Psoas muscle (tissue), 8 donors: ENCODE measurements at places on chromosomes 7 and 10. TPM values are rescaled to one million over a fixed set of nuclear protein-coding genes. Genes with fewer than 3 reads are reported as not detected.

The CPN1 gene
- not detected for polyA plus RNA-seq

The UCN3 gene
- polyA plus RNA-seq: not detected

The ITGB8 gene
- 0.14 TPM for polyA plus RNA-seq

The BHLHA15 gene
- not detected for polyA plus RNA-seq

The VWC2 gene
- not detected for polyA plus RNA-seq

The STEAP1 gene
- polyA plus RNA-seq: 6.6 TPM

The GBX1 gene
- polyA plus RNA-seq: 0.93 TPM

The CLCN1 gene
- 1.3 TPM for polyA plus RNA-seq

The SLC18A2 gene
- 0.05 TPM for polyA plus RNA-seq

The TFEC gene
- polyA plus RNA-seq: 0.23 TPM

The NEUROD6 gene
- 0.05 TPM for polyA plus RNA-seq

The FGL2 gene
- 2.1 TPM for polyA plus RNA-seq

The SPDYE16 gene
- polyA plus RNA-seq: 0.10 TPM

The FLNC gene
- 1,658 TPM for polyA plus RNA-seq

The EBLN1 gene
- polyA plus RNA-seq: not detected

The ERVW-1 gene
- polyA plus RNA-seq: not detected

The HOGA1 gene
- polyA plus RNA-seq: 1.7 TPM

The RBP3 gene
- not detected for polyA plus RNA-seq

The MGMT gene
- 6.1 TPM for polyA plus RNA-seq

The TCTN3 gene
- 10.4 TPM for polyA plus RNA-seq

The CREB5 gene
- polyA plus RNA-seq: 16.6 TPM

The AGR2 gene
- polyA plus RNA-seq: 0.20 TPM

The PHF14 gene
- polyA plus RNA-seq: 10.8 TPM

The SEMA3C gene
- 6.6 TPM for polyA plus RNA-seq

The CSGALNACT2 gene
- polyA plus RNA-seq: 23.0 TPM

The PNLIPRP2 gene
- polyA plus RNA-seq: 0.16 TPM

The FEZF1 gene
- polyA plus RNA-seq: not detected

The NPSR1 gene
- polyA plus RNA-seq: not detected

The C7orf57 gene
- 0.06 TPM for polyA plus RNA-seq

The EVX1 gene
- polyA plus RNA-seq: not detected

The STOX1 gene
- 0.49 TPM for polyA plus RNA-seq

The SPAG6 gene
- polyA plus RNA-seq: not detected

The EN2 gene
- 1.3 TPM for polyA plus RNA-seq

The PTN gene
- polyA plus RNA-seq: 0.61 TPM

The AOC1 gene
- 0.25 TPM for polyA plus RNA-seq

The CTBP2 gene
- polyA plus RNA-seq: 41.8 TPM

The SAP25 gene
- polyA plus RNA-seq: 0.40 TPM

The IL6 gene
- polyA plus RNA-seq: 4.1 TPM

The LRRC4 gene
- polyA plus RNA-seq: 0.61 TPM

The MLXIPL gene
- 11.1 TPM for polyA plus RNA-seq

The RARRES2 gene
- 6.3 TPM for polyA plus RNA-seq

The DKK1 gene
- polyA plus RNA-seq: 0.77 TPM

The GLI3 gene
- polyA plus RNA-seq: 0.24 TPM

The MUC3A gene
- 0.22 TPM for polyA plus RNA-seq

The AMPH gene
- polyA plus RNA-seq: 1.6 TPM

The SEC31B gene
- 3.7 TPM for polyA plus RNA-seq

The OR2A12 gene
- polyA plus RNA-seq: not detected

The SUMF2 gene
- polyA plus RNA-seq: 29.1 TPM

The PRRT4 gene
- polyA plus RNA-seq: 0.87 TPM
